Activated CD8-positive, alpha-beta memory T cell treated with anti-CD3 and anti-CD28 coated beads for 4 hours (primary cell): ENCODE measurements at places on chromosomes 7 and 10.
A peak's percentile ranks its signal among the peaks of the same experiment; 100 is the strongest.

GRCh38 chr10:132332433-132332754 is 401 bp downstream of the LRRC27 start:
- DNase-seq, result no peak

- DNase-seq, result no peak
Observed at GRCh38 chr7:620056-620455, 100.4 kb upstream of the PDGFA start.

DNA sequence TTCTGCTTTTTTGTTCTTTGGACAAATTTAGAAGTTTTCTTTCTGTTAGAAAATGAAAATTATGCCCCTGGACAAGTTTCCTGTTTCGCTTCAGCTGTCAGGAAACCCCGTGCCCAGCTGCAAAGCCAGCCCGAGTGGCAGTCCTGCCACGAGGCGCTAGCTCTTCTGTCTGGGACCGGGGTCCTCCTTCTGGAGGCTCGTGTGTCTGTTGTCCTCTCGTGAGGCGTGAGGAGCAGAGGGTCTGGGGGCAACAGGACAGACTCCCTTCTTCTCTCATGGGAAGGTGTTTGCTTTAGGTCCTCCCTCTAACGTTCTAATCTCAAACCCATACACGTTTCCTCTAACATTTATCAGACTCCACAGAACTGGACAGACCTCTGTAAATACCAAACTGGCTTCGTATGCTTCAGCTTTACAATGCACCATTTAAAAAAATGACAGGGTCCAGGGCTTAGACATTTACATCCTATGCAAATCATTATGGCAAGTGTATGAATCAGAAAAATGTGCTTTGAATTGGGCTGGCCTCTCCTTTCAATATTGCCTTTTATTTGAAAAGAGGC is 184.5 kb upstream of the SHH start:
- no peak for DNase-seq

GRCh38 chr7:108684629-108685028 is 115.0 kb downstream of the DNAJB9 start:
- no peak for DNase-seq

GRCh38 chr10:11442001-11442773 is 169.3 kb downstream of the USP6NL start:
- DNase-seq, result no peak

DNA sequence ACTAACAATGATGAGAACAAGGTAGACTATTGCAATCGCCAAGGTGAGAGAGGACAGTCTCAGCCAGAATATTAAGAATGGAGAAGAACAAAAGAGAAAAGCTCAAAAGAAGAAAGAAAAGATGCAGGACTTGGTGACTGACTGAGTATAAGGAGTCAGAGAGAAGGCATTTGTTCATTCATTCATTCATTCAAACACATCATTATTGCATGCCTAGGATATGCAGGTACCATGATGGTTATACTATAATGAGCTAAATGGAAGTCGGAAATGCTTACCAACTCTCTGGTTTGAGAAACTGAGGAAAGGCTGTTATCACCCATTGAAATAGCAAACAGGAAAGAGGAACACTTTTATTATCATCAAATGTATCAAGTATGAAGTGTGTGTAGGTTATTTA is 180.7 kb downstream of the IMMP2L start:
- no peak for DNase-seq

DNA sequence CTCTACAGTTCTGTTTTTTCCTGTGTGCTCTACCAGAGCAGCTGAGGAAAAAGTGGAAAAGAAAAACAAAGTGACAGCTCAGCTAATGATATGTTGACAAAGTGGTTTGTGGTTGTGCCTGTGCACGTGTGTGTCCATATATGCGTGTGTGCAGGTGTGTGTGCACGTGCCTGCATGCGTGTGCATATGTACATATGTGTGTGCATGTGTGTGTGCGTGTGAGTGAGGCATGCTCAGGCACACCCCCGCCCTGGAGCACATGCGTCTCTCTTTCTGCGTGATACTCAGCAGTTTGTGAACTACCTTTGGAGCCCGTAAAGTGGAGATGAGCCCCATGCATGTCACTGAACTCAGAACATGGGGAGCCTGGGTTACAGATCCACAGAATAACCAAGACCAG is 84.5 kb upstream of the GPR26 start:
- no peak for DNase-seq

- DNase-seq, result no peak
Observed at GRCh38 chr7:148772297-148773089, 73.8 kb downstream of the CUL1 start.

- peak; percentile 13 for DNase-seq
Observed at GRCh38 chr7:1664711-1665548, 5.1 kb upstream of the ELFN1 start.

- DNase-seq, result no peak
Observed at GRCh38 chr7:28163949-28164348, 16.6 kb downstream of the JAZF1 start.
